ENCODE measurements at places on chromosomes 12 and 14.

DNA sequence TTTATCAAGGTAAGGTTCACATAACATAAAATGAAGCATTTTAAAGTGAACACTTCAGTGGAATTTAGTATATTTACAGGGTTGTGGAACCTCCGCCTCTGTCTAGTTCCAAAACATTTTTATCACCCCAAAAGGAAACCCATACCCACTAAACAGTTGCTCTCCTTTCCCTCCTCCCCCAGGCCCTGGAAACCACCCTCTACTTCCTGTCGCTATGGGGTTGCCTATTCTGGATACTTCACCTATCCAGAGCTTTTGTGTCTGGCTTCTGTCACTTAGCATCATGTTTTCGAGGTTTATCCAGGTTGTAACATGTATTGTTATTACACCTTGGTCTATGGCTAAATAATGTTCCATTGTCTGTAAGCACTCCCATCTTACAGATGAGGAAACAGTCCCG lies 27.7 kb upstream of the ZFP36L1 start:
- no peak for DNase-seq

- no peak for DNase-seq
Observed at GRCh38 chr14:50805396-50805795, 25.6 kb downstream of the NIN start.

DNA sequence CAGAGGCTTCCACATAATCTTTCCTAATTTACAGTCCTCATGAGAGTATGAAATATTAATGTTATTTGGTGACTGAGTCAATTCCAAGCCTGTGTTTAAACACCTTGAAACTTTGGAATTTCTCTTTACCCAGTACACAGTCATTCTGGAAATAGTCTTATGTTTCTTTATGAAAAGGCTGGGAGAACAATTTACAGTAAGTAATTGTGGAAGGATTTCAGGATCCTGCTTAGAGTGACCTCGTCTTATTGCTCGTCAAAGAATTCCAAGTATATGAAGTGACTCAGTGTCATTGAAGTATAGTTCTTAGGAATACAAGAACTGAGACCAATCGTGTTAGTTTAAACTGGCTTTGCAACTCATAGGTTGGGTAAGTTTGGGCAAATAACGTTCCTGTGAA lies 634.2 kb downstream of the SLC16A7 start:
- DNase-seq, result no peak

DNA sequence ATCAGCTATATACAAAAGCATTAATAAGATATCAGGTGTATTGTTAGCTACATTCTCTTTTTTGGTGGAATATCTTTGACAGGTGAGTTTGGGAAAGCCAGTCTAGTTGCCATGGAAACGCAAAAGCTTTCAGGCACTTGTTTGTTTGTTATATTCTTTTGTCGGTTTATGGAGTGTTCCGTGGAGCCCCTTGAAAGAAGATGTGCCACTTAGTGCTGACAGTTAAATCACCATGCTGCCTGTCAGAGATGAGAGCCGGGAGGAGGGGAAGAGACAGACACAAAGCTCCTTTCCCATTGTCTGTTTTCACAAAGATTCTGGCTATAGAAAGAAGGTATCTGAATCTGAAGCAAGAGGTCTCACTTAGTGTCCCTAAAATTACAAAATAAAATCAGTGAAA lies 170.8 kb downstream of the SNAPC1 start:
- no peak for DNase-seq

- no peak for DNase-seq
Observed at GRCh38 chr12:112176321-112177010, 51.1 kb downstream of the TRAFD1 start.

DNA sequence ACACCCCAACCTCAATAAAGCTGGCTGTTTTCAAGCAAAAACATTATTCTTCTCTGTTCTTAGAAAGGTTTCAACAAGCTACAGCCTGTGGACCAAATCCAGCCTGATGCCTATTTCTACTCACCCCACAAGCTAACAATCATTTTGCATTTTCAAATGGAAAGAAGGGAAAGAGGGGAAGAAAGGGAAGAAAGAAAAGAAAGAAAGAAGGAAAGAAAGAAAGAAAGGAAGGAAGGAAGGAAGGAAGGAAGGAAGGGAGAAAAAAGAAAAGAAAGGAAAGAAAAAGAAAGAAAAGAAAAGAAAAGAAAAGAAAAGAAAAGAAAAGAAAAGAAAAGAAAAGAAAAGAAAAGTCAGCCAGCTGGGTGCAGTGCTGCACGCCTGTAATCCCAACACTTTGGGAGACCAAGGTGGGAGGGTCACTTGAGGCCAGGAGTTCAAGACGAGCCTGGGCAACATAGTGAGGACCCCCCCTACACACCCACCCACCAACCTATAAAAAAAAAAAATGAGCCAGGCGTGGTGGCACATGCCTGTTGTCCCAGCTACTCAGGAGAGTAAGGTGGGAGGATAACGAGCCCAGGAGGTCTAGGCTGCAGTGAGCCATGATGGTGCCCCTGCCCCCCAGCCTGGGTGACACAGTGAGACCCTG lies 26.3 kb downstream of the SCARB1 start:
- DNase-seq, result no peak

GRCh38 chr12:56487448-56488040 lies 417 bp downstream of the GLS2 start:
- peak; percentile 40 for DNase-seq
